ENCODE measurements at places on chromosomes 3 and 15. TPM values are rescaled to one million over a fixed set of nuclear protein-coding genes. Genes with fewer than 3 reads are reported as not detected.

GRCh38 chr3:109702252-109702651, 364.9 kb upstream of the DPPA4 start:
- DNase-seq = peak; percentile 44

Gene PTX3
- 0.56 TPM for total RNA-seq

DNA sequence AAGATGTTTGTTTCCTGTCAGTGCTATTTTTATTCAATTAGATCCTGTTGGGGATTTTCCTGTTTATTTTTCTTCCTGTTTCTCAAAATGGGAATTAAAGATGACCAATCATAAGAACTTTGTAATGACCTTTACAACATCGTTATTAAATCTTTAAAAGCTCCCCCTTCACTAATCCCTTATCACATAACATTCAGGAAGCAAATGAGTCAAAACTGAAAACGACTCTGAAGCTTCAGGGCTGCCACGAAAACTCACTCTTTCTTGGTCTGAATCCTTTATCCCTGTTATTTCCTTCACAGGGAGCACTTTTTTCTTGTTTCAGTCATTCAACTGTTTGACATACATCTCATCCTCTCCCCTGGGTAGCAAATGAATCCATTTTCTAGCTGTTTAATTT, 75.8 kb upstream of the MB21D2 start:
- no peak for DNase-seq

GRCh38 chr15:51025454-51025846, 69.3 kb downstream of the TNFAIP8L3 start:
- DNase-seq = no peak

Gene CNTN4
- 0.62 TPM for total RNA-seq

GRCh38 chr3:69129531-69129930, 7.1 kb upstream of the LMOD3 start:
- no peak for DNase-seq

DNA sequence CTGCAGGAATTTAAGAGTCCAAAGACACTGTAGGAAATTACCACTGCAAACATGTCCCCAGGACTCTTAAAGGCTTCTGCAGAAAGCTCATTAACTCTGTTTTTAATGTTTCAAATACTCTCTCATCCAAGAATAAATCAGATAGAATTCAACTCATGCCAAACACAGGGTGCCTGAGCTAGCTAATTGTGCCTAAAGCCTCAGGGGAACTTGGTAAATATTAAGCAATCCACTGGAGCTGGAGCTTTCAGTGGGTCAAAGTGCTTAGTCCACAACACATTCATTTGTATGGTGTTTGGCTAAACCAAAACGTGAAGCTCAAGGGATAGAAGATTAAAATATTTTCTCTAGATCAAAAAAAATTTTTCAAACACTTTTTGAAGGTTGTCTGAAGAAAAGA, 131.4 kb downstream of the THRB start:
- DNase-seq = no peak

GRCh38 chr15:27086149-27086548, 115.2 kb downstream of the GABRG3 start:
- no peak for DNase-seq

GRCh38 chr3:125212509-125213363, at the start of gene SLC12A8:
TSS of gene SLC12A8 (minus strand) at chr3:125212748. CDS start at chr3:125211349, 1,399 bp downstream.
- DNase-seq = no peak

Gene IRAK2
- total RNA-seq = 11.8 TPM

Gene CEP97
- total RNA-seq = 19.2 TPM

GRCh38 chr15:63582718-63583426, 14.3 kb upstream of the FBXL22 start:
- DNase-seq = no peak

Gene ARPP19
- 143 TPM for total RNA-seq

DNA sequence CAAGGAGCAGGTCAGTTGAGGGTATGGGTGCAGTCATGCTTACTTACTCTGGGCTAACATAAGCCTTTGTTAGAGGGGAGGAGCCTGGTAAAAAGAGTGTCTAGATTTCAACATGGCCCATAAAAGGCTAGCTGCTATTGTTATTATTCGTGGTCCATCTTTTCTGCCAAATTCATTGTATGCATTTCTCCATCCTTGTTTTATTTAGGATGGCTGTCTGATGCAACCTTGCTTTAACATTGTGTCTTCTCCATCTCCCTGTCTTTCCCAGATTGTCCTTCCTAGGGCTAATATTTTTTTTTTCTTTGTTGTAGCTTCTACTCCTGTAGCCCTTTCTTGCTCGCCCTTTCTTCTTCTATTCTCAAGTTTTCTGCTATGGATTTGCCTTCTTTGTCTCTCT, 12.6 kb downstream of the RBMS3 start:
- no peak for DNase-seq

- no peak for DNase-seq
Observed at GRCh38 chr3:69160525-69160924, 38.1 kb upstream of the LMOD3 start.

DNA sequence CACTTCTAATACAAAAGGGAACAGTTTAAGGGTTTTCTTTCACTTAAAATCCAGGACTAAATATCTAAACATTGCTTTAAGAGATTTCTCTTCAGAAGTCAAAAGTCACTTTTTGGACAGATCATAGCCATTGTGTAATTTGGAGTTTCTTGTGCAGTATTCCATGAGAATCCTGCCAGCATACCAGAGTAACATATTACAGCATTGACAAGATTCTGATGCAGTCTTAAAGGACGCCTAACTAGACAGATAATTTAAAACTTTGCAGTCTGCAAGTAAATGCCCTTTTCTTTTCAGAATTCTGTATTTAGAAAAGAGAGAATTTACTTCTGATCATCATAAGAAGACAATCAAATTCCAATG, 17.5 kb upstream of the IGSF10 start:
- no peak for DNase-seq

DNA sequence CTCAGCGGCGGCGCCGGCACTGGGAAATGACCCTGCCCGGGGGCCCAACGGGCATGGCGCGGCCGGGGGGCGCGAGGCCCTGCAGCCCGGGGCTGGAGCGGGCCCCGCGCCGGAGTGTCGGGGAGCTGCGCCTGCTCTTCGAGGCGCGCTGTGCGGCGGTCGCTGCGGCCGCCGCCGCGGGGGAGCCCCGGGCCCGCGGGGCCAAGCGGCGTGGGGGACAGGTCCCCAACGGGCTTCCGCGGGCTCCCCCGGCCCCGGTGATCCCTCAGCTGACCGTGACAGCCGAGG, 172 bp downstream of the ITPKA start:
- no peak for DNase-seq

DNA sequence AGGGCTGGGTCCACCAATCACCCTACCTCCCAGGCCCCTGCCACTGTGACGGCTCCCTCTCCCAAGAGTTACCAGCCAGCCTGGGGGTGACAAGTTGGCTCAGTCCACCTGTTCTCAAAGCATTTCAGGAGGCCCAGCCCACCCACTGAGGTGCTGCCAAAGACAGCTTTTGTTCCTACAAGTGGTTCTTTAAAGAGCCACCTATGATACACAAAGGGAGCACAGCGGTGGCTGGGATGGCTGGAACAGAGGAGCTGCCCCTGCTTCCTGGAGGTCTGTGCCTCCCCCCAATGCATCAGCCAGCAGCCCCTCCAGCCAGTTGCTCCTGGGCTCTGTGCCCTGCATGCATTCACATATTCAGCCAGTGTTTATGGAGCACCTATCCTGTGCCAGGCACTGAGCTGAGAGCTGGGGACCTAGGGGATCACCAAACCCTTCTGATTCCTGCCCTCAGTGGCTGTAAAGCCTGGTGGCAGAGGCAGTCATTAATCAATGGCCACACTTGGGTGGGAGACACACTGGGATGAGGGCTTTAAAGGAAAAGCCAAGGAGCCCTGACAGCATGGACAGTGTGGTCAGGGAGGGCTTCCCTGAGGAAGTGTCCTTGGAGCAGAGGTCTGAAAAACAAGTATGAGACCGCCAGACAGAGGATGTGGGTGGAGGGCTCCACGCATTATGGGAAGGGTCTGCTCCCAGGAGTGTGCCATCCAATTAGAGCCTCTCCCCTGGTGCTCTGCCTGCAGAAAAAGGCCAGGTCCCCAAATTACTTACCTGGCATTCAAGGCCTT, 107.1 kb upstream of the LINGO1 start:
- DNase-seq = no peak

DNA sequence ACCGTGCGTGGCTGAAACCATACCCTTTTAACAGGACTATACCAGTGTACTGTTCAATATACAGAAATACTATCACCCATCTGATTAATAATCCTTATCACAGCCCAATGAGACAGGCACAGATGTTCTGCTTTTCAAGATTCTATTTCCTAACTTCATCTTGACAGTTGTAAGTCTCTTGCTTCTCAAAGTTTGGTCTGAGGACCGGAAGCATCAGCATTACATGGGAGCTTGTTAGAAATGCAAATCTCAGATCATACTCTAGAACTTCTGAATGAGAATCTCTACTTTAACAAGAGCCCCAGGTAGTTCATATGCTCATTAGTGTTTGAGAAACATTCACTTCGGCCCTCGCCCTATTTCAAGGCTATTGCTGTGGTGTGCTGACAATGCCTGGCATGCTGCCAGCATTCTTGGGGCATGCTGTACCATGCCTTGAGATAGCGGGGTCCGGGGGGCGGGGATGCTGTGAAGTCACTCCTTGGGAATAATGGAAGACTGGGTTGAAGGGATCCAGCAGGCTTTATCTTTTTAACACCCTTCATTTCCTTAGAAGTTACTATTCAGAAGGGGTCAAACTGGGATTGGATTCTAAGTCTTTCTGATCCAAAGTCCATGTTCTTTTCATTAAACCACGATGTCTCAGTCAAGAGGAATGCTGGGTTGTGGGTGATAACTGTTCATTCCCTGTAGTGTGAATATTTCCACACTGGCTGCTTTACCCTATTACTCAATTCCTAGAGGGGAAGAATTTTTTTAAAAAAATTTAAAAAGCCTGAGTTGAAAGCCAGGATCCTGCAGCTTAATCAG, 194.7 kb downstream of the LPP start:
- no peak for DNase-seq

Gene RFTN1
- total RNA-seq = 132 TPM

DNA sequence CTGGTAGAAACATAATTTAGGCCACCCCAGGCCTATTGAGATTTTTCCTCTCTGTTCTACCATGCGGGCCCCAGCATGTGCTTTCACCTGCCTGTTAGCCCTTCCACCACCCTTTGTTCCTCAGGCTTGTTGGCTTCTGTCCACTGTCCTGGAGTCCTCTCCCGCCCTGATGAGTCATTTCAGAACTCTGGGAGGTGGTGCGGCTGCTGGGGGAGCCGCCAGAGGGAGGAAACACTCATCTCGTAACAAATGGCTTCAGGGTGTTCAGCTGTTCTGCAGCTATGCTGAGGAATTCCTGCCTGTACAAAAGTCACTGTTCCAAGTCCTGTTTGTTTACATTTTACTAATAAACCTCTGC, 36.3 kb downstream of the LRTM1 start:
- DNase-seq = no peak

GRCh38 chr3:81198216-81198615, 563.2 kb downstream of the GBE1 start:
- DNase-seq = no peak

Gene GOLGA8K
- not detected for total RNA-seq

Gene FMN1
- total RNA-seq = 1.1 TPM

- DNase-seq = no peak
Observed at GRCh38 chr3:171757361-171758034, 52.8 kb downstream of the PLD1 start.

- DNase-seq = no peak
Observed at GRCh38 chr3:150255413-150255812, 152.7 kb upstream of the TSC22D2 start.

- DNase-seq = no peak
Observed at GRCh38 chr3:146169891-146170290, 8.9 kb upstream of the PLOD2 start.

DNA sequence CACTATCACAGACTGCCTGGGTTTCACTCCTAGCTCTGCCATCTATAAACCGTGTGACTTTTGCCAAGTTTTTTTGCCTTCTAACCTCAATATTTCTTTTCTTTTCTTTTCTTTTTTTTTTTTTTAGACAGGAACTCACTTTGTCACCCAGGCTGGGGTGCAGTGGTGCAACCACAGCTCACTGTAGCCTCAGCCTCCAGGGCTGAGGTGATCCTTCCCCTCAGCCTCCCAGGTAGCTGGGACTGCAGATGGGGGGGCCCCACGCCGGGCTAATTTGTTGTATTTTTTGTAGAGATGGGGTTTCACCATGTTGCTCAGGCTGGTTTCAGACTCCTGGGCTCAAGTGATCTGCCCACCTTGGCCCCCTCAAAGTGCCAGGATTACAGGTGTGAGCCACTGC, 3.2 kb upstream of the ADAM10 start:
- no peak for DNase-seq

DNA sequence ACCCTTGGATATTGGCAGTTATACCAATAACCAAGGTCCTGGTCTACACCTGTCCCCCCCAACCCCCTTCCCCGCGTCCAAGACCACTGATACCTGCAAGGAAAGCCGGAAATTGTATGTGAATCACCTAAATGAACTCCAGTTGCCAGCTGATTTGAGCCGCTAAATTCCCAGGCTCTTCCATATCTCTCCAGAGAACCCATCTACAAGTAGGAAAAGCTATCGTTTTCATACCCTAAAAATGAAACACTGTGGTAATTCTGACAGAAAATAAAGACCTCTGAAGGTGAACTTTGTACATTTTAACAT, 114.2 kb upstream of the ICE2 start:
- no peak for DNase-seq

DNA sequence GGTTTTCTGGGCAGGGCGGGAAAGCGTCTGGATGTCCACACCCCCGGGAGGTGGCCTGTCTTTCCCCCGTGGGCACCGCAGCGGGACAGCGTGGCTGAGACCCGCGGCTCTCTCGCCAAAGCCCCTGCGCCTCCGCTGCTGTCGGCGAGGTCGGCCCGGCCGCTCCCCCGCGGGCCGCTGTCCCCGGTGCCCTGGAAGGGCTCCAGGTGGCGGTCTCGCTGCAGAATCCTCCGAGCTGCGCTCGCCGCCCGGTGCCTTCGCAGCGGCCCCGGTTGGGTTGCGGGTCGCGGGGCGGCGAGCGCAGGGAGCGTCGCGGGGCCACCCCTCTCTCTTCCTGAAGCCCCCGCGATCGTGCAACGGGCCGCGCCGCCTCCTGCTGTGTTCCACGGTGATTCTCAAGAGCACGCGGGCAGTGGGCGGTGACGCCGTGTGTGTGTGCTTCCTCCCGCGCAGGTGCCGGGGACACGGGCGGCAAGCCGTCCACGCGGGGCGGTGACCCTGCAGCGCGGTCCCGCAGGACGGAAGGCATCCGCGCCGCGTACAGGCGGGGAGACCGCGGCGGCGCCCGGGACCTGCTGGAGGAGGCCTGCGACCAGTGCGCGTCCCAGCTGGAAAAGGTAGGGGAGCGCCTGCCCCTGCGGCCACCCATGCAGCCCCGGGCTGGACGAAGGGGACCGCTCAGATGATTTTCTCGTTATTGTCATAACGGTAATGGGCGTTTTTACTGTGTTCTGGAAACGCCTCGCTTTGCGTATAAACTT, 54.4 kb downstream of the LRRK1 start:
- peak; percentile 5 for DNase-seq

Data from activated T-cell treated with anti-CD3 and anti-CD28 coated beads, Interleukin-2, amount 50 U/mL, for 72 hours (primary cell).